ENCODE measurements at places on chromosomes 13 and 19. TPM values are rescaled to one million over a fixed set of nuclear protein-coding genes. Genes with fewer than 3 reads are reported as not detected.
A peak's percentile ranks its signal among the peaks of the same experiment; 100 is the strongest.

TPRX1 gene
- total RNA-seq, result not detected

- H3K4me1 ChIP-seq, result peaks cover 3% of the 10 kb centered on the region
- H3K4me3 ChIP-seq, result peak overlapping the region; percentile 39
- no peaks in the 10 kb centered on the region for H3K27me3 ChIP-seq
- peaks cover 9% of the 10 kb centered on the region for H3K36me3 ChIP-seq
- peak overlapping the region; percentile 74 for H3K27ac ChIP-seq
- DNase-seq, result peak; percentile 87
These were observed 690 bp upstream of the ARRDC2 start for GRCh38 chr19:18007044-18007916.

- no peaks in the 10 kb centered on the region for H3K27me3 ChIP-seq
- H3K36me3 ChIP-seq, result peaks cover 15% of the 10 kb centered on the region
- no peak for DNase-seq
- H3K4me3 ChIP-seq, result peak overlapping the region; percentile 68
These were observed 720 bp upstream of the HNRNPL start for GRCh38 chr19:38850436-38850975.

DNA sequence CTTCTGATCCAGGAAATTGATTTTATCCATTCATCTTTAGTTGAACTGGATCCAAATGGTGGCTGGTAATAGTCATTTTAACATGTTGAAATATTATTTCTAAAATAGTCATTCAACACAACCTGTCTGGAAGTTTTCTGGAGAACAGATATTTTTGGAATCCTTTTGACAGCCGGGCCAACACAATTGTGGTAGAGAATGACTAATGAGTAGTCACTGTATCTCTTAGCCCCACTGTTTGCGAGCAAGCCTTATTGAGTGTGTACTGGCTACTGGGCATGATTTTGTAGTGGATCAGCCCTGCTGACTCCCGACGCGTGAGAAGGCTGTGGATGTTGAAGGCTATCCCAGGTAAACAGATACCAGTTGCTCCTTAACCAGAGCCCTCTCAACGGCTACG is 383.4 kb downstream of the ZNF536 start:
- H3K4me3 ChIP-seq, result no peak overlapping the region
- H3K4me1 ChIP-seq, result no peaks in the 10 kb centered on the region
- DNase-seq, result no peak
- H3K27ac ChIP-seq, result no peak overlapping the region
- no peaks in the 10 kb centered on the region for H3K27me3 ChIP-seq
- H3K36me3 ChIP-seq, result no peaks in the 10 kb centered on the region

GPR183 gene
- 1.5 TPM for total RNA-seq

TMEM150B gene
- total RNA-seq, result 9.7 TPM

- H3K27me3 ChIP-seq, result no peaks in the 10 kb centered on the region
- no peaks in the 10 kb centered on the region for H3K4me1 ChIP-seq
- no peak overlapping the region for H3K27ac ChIP-seq
- H3K4me3 ChIP-seq, result no peak overlapping the region
- H3K36me3 ChIP-seq, result no peaks in the 10 kb centered on the region
- DNase-seq, result peak; percentile 47
These were observed 5.8 kb upstream of the TMC4 start for GRCh38 chr19:54178581-54179261.

ZNF229 gene
- 2.2 TPM for total RNA-seq

DPF1 gene
- not detected for total RNA-seq

ZNF579 gene
- total RNA-seq, result 8.7 TPM

CPB2 gene
- total RNA-seq, result not detected

DNA sequence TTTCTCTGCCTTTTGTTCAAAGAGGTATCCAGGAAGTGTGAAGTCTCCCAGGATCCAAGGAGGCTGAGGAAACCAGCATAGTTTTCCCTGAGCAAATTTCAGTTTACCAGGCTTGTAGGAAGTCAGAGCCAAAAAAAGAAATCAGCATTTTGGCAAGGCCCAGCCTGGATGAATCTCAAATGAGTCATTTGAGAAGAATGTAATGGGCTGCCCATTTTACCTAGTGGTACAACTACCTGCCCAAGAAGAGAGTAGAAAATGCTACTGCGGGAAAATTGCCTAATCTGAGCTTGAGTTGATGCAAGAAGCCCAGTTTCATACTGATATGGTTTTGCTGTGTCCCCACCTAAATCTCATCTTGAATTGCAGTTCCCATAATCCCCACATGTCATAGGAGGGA is 284.1 kb upstream of the ZNF507 start:
- H3K27me3 ChIP-seq, result no peaks in the 10 kb centered on the region
- H3K36me3 ChIP-seq, result no peaks in the 10 kb centered on the region
- no peak overlapping the region for H3K27ac ChIP-seq
- H3K4me1 ChIP-seq, result no peaks in the 10 kb centered on the region

- no peaks in the 10 kb centered on the region for H3K27me3 ChIP-seq
- H3K4me1 ChIP-seq, result no peaks in the 10 kb centered on the region
- no peak overlapping the region for H3K4me3 ChIP-seq
- no peak for DNase-seq
- no peak overlapping the region for H3K27ac ChIP-seq
- no peaks in the 10 kb centered on the region for H3K36me3 ChIP-seq
These were observed 540.8 kb downstream of the OLFM4 start for GRCh38 chr13:53569453-53569852.

DNA sequence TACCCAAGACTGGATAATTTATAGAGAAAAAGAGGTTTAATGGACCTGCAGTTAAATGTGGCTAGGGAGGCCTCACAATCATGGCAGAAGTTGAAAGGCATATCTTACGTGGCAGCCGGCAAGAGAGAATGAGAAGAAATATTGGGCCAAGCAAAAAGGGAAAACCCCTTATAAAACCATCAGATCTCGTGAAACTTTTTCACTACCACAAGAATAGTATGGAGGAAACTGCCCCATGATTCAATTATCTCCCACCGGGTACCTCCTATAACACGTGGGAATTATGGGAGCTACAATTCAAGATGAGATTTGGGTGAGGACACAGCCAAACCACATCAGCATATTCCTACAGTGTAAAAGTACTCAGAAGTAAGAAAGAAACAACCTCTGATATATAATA is 4.7 kb upstream of the KBTBD7 start:
- DNase-seq, result no peak
- no peaks in the 10 kb centered on the region for H3K4me1 ChIP-seq
- H3K27ac ChIP-seq, result no peak overlapping the region
- no peak overlapping the region for H3K4me3 ChIP-seq
- H3K27me3 ChIP-seq, result no peaks in the 10 kb centered on the region

TMPRSS9 gene
- not detected for total RNA-seq

DNA sequence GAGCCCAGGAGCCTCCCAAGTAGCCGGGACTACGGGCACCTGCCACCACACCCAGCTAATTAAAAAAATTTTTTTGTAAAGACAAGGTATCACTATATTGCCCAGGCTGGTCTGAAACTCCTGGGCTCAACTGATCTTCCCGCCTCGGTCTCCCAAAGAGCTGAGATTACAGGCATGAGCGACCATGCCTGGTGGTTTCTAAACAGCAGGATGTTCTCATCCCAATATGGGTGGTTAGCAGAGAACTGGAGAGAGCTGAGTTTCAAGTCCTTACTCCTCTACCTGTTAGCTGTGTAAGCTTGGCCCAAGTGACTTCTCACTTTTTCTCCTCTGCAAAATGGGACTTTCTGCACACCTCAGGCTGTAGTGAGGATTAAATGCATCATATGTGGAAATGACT is 8.0 kb downstream of the TMEM91 start:
- no peaks in the 10 kb centered on the region for H3K4me1 ChIP-seq
- H3K36me3 ChIP-seq, result no peaks in the 10 kb centered on the region
- no peak for DNase-seq
- no peaks in the 10 kb centered on the region for H3K27me3 ChIP-seq

DNA sequence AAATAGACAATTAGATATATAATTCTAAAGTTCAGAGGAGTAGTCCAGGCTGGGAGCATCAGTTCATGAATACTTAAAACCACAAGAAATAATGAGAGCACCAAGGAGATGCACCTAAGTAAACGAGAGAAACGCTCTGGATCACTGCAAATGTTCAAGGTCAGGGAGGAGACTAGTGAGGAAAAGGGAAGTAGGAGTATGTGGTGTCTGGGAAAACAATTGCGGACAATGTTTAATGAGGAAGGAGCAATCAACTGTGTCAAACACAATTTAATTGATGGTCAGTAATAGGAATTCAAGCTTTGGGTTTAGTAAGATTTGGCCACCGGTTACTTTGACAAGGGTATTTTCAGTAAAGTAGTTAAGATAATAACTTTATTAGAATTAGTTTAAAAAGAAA is 652.2 kb downstream of the DACH1 start:
- no peak overlapping the region for H3K4me3 ChIP-seq
- H3K27ac ChIP-seq, result no peak overlapping the region

DNA sequence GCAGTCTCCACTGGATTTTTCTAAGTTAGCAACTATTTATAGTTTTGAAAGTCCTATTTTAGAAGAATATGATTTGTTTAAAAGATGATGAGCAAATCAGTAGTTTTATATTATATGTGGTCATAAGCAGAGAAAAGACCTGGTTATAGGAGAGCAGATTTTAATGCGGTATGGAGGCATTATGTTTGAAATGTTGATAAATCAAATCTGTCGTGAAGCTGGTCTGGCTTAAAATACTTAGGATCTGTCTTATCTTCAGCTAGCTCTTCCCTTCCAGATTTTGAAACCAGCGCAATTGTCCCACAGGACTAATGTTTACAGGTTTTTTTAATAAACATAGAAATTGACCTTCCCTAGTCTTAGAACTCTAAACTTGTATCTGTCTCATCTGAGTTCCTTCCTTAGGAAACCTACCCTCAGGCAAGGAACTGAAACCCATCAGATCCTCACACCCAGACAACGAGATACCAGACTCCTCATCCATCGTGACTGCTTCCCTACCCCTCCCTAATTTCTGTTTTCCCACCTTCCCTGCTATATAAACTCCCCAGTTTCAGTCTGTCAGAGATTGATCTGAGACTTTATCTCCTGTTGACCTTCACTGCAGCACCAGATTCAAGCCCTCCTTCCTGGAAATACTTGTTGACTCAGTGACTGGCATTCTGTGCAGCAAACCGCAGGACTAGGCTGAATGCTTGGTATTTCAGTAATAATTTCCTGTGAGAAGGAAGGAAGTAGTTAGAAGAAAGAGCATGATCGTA is 37.8 kb upstream of the CXCL17 start:
- no peak overlapping the region for H3K4me3 ChIP-seq
- H3K27ac ChIP-seq, result no peak overlapping the region
- H3K36me3 ChIP-seq, result no peaks in the 10 kb centered on the region
- no peak for DNase-seq

DNA sequence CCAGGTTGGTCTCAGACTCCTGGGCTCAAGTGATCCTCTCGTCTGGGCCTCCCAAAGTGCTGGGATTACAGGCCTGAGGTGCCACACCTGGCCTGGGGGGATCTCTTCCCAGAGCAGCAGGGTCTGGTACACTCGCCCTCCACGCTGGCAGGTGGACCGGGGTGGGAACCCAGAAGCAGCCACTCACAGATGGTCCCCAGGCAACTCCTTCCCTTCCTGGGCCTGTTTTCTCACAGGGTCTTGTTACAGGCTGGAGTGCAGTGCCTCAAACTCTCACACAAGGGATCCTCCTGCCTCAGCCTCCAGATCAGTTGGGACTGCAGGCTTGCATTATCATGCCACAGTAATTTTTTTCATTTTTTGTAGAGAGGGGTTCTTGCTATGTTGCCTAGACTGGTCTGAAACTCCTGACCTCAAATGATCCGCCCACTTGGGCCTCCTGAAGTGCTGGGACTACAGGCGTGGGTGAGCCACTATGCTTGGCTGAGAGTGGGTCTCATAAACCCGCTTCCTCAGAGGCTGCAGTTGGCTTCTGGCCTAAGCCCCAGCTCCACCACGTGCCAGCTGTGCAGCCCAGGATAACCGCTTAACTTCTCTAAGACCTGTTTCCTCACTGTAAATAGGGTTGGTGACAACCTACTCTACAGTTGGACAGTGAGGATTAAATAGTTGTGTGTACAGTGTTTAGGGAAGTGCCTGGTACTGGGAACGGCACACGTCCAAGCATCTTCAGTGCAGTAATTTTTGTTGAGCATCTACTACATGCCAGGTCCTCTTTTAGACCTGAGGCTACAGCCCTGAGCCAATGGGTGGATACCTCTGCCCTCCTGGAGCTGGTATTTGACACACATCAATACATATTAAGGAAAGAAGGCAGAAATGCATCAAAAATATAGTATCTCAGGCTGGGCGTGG is 871 bp upstream of the CCER2 start:
- H3K27me3 ChIP-seq, result no peaks in the 10 kb centered on the region
- no peak overlapping the region for H3K27ac ChIP-seq
- H3K36me3 ChIP-seq, result no peaks in the 10 kb centered on the region
- H3K4me1 ChIP-seq, result no peaks in the 10 kb centered on the region
- no peak for DNase-seq

DNA sequence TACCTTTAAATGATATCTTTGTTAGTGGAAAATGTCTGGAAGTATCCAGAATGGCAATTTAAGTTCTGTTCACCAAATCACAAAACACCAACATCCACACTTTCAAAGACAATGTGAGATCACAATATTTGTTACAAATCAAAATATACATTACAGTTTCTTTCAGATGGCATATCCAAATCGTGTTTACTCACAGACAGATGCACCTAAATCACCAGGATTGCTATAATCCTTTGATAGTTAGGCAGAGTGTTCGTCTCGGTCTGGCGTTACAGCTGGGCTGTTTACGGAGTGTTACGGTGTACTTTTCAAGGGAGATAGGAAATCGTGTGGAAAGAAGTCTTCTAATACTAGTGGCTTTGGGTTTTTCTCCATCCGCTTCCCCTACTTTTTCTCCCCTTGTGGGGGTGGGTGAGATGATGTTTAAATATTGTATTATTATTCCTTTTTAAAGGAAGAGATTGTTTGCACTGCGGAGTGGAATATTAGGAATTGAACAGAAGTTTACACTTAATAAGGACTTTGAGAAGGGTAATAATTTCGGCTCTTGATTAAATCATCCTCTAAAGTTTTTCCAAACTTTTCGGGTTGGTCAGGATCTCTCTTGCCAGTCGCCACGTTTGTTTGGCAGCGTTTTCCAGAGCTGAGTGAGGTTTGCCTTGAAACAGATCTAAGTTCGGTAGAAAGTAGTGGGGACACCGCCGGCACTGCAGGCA is 1.8 kb downstream of the MAB21L1 start:
- H3K36me3 ChIP-seq, result no peaks in the 10 kb centered on the region
- H3K27me3 ChIP-seq, result peaks cover 21% of the 10 kb centered on the region
- no peak overlapping the region for H3K27ac ChIP-seq
- peak overlapping the region; percentile 30 for H3K4me3 ChIP-seq

- peak; percentile 65 for DNase-seq
- no peaks in the 10 kb centered on the region for H3K27me3 ChIP-seq
- H3K27ac ChIP-seq, result no peak overlapping the region
These were observed 195.6 kb upstream of the DACH1 start for GRCh38 chr13:72062566-72062965.

GRCh38 chr19:50486823-50487515 is 10.3 kb upstream of the GARIN5A start:
- H3K27ac ChIP-seq, result no peak overlapping the region
- no peaks in the 10 kb centered on the region for H3K4me1 ChIP-seq
- H3K4me3 ChIP-seq, result no peak overlapping the region
- peak; percentile 41 for DNase-seq

DNA sequence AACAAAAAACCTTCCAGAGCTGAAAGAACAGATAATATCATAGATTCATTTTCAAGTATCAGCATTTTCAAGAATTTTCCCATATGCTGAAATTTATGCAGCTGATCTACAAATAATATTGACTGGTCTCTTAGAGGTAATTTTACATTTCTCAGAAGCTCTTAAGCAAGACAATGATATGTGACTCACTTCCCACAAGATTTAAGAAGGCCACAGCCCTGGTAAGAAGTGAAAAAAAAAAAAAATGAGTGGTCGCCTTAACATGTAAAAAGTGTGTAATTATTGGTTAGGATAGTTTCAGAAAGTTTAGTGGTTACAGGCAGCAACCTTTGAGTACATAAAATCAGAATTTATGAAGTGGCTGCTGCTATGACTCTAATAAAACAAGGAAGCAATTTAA is 54.5 kb downstream of the NUFIP1 start:
- no peaks in the 10 kb centered on the region for H3K27me3 ChIP-seq
- H3K4me1 ChIP-seq, result no peaks in the 10 kb centered on the region
- H3K27ac ChIP-seq, result no peak overlapping the region

HSPB6 gene
- total RNA-seq, result 6.3 TPM

Measured in colonic mucosa (tissue), 4 donors.